ENCODE measurements at places on chromosomes 6 and 20. TPM values are rescaled to one million over a fixed set of nuclear protein-coding genes. Genes with fewer than 3 reads are reported as not detected.

- no peaks in the 10 kb centered on the region for H3K4me1 ChIP-seq
- no peaks in the 10 kb centered on the region for H3K27me3 ChIP-seq
- no peak for DNase-seq
Measured at GRCh38 chr20:796921-797320, 28.6 kb upstream of the SLC52A3 start.

The IPCEF1 gene
- 2.0 TPM for total RNA-seq

GRCh38 chr6:3799719-3800118 is 48.2 kb upstream of the PXDC1 start:
- no peak for DNase-seq
- no peak overlapping the region for H3K27ac ChIP-seq
- H3K27me3 ChIP-seq: no peaks in the 10 kb centered on the region
- H3K4me3 ChIP-seq: no peak overlapping the region

The BRD2 gene
- total RNA-seq: 46.0 TPM

The HTR1E gene
- total RNA-seq: not detected

GRCh38 chr20:48769069-48769983 is 58.5 kb downstream of the PREX1 start:
- no peaks in the 10 kb centered on the region for H3K4me1 ChIP-seq
- DNase-seq: no peak
- no peaks in the 10 kb centered on the region for H3K36me3 ChIP-seq
- H3K27ac ChIP-seq: no peak overlapping the region
- H3K27me3 ChIP-seq: no peaks in the 10 kb centered on the region
- H3K4me3 ChIP-seq: no peak overlapping the region

DNA sequence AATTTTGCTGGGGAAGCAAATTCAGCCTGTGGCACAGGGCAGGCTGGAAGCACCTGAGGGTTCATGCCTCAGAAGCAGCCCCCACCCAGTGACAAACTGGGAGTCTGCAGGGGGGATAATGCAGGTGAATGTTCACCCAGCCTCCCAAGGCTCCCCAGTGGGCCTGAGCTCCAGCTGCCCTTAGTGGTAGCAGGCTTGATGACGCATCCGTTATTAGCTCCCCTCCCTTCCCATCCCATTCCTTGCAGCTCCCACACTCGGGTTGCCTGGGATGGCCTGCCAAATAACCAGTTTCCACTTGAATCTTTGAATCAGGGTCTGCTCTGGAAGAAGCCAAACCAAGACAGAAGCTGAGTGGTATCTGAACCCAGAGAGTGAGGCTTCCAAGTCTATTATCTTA is 15.8 kb downstream of the KCNK15 start:
- H3K4me1 ChIP-seq: no peaks in the 10 kb centered on the region
- no peak overlapping the region for H3K27ac ChIP-seq
- no peak for DNase-seq
- no peaks in the 10 kb centered on the region for H3K36me3 ChIP-seq

The TRDN gene
- 0.79 TPM for total RNA-seq

The ZBTB2 gene
- 2.5 TPM for total RNA-seq

DNA sequence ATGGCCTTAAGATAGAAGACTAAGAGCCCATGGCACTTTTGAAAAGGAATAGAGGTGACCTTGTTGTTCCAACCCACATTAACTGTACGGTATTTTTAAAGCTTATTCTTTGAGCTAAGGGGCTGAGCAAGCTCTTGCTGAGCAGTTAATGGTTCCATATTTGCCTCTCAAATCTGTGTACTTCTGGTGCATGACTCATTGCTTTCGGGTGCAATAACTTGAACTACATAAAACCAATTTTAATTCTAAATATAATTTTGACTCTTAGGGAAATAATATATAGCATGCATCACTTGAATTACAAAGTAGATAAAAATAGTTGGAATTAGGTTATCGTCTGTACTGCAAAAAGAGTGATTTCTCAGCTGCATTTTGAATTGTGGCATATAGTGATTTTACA is 348.1 kb upstream of the CITED2 start:
- no peak for DNase-seq
- no peaks in the 10 kb centered on the region for H3K27me3 ChIP-seq
- H3K27ac ChIP-seq: no peak overlapping the region
- no peak overlapping the region for H3K4me3 ChIP-seq
- H3K4me1 ChIP-seq: no peaks in the 10 kb centered on the region
- no peaks in the 10 kb centered on the region for H3K36me3 ChIP-seq
